Gastroesophageal sphincter (tissue), 4 donors: ENCODE measurements at places on chromosomes 3 and 15. TPM values are rescaled to one million over a fixed set of nuclear protein-coding genes. Genes with fewer than 3 reads are reported as not detected.

DNA sequence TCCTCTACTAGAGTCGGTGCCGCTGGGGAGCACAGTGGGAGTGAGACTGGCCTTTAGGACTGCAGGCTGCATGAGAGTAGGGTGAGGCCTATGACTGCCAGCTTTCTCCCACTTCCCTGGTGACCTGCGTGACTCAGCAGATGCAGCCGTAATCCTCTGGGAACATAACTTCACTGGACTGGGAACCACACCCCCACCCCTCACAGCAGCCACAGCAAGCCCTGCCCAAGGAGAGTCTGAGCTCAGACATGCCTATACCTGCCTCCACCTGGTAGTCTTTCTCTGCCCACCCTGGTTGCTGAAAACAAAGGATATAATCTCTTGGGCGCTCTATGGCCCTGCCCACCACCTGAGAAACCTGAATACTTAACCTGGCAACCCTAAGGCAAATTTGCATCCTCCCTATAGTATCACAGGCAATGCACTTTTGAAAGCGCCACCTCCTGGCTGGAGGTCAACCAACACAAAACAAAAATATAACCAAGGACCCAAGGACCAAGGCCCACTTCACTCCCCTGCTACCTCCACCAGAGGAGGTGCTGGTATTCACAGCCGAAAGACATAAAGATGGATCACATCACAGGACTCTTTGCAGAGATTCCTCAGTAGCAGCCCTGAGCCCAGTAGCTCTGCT lies 308.9 kb downstream of the CTNNB1 start:
- no peak for ATAC-seq

The ZIC4 gene
- total RNA-seq: not detected

DNA sequence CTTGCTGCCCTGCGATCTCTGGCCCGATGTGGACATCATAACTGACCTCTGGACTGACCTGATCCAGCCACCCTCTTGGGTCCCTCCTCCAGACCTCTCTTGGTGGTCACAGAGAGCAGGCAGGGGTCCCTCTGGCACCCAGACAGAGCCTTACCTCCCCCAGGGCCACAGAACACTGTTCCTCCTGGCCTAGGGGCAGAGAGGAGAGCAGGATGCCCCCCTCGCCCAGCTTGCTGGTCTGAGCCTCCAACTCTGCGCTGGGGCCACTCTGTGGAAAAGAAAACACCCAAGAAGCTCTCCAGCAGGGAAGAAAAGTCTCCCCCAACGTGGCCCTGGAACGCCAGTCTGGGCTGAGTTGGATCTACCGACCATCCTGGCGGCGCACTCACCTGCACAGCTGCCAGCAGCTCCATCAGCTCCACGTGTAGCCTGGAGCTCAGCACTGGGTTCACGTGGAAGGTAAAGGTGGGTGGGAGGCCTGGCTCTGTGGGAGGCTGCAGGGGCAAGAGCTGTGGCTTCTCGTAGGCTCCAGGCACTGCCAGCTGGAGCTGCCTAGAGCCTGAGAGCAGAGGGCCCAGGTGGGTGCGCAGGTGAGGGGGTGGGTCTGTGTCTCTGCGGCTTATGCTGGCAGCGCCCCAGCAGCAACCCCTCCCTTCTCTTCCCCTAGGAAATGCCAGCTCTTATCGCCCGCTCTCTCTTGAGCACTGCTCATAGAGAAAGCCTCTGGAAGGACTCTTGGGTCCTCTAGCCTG lies 6.0 kb downstream of the PLA2G4F start:
- ATAC-seq: no peak

DNA sequence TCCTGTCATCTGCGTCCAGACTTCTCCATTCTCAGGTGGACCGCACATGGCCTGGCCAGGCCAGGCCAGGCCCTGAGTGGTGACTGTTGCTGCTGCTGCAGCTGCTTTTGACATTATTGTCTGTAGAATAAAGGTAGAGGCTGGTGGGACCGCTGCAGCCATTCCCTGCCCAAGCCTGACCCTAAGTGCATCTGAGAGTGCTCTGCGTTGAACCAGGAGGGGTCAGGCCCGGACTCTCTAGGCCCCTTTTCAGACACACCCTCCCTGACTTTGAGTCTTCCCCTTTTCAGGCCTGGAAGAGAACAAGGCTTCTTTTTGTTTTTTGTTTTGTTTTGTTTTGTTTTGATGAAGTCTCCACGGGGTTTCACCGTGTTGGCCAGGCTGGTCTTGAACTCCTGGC lies 54.6 kb upstream of the FLNB start:
- ATAC-seq: no peak

GRCh38 chr15:37054336-37054735 lies 46.0 kb downstream of the MEIS2 start:
- ATAC-seq: no peak

The TXNRD3 gene
- 17.1 TPM for total RNA-seq

The DPPA2 gene
- not detected for total RNA-seq

GRCh38 chr3:183498634-183499033 lies 56.9 kb downstream of the KLHL6 start:
- ATAC-seq: no peak

DNA sequence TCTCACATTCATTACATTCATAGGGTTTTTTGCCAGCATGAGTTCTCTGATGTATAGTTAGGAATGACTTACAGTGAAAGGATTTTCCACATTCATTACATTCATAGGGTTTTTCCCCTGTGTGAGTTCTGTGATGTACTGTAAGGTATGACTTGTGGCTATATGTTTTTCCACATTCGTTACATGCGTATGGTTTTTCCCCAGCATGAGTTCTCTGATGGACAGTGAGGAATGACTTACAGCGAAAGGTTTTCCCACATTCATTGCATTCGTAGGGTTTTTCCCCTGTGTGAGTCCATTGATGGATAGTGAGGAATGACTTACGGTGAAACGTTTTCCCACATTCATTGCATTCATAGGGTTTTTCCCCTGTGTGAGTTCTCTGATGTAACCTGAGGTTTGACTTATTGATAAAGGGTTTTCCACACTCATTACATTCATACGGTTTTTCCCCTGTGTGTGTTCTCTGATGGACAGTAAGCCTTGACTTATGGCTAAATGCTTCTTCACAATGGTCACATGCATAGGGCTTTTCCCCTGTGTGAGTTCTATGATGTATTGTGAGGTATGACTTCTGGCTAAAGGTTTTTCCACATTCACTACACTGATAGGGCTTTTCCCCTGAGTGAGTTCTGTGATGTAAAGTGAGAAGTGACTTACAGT lies 47.4 kb downstream of the ZNF717 start:
- ATAC-seq: no peak

- no peak for ATAC-seq
Observed at GRCh38 chr3:144054766-144055165, 83.1 kb downstream of the DIPK2A start.

DNA sequence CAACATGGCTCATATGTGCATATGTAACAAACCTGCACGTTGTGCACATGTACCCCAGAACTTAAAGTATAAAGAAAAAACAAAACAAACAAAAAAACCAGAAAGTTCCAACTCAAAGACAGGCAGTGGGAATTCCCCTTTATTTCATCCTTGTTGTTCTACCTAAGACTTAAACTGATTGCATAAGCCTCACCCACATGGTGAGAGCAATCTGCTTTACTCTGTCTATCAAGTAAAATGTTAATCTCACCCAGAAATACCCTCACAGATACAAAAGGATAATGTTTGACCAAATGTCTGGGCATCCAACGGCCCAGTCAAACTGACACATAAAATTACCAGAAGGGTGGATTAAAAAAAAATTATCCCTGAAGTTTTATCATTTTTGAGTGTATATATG lies 190.9 kb upstream of the PLSCR5 start:
- ATAC-seq: no peak

- no peak for ATAC-seq
Observed at GRCh38 chr15:37034835-37035748, 65.3 kb downstream of the MEIS2 start.

The CCDC39 gene
- not detected for total RNA-seq

The IQCF2 gene
- total RNA-seq: not detected

GRCh38 chr3:114274929-114275328 lies 18.9 kb upstream of the TIGIT start:
- ATAC-seq: no peak

GRCh38 chr3:180911876-180912303 lies 580 bp upstream of the FXR1 start:
- no peak for ATAC-seq

GRCh38 chr3:23430781-23431398 lies 227.8 kb downstream of the UBE2E2 start:
- ATAC-seq: no peak

The FAM107A gene
- 27.9 TPM for total RNA-seq

GRCh38 chr15:64412216-64412615 lies 24.6 kb downstream of the TRIP4 start:
- ATAC-seq: no peak

- ATAC-seq: no peak
Observed at GRCh38 chr3:47899495-47900108, 96.7 kb downstream of the DHX30 start.
